AG08396 (cell line): ENCODE measurements at places on chromosomes 7 and 10.

DNA sequence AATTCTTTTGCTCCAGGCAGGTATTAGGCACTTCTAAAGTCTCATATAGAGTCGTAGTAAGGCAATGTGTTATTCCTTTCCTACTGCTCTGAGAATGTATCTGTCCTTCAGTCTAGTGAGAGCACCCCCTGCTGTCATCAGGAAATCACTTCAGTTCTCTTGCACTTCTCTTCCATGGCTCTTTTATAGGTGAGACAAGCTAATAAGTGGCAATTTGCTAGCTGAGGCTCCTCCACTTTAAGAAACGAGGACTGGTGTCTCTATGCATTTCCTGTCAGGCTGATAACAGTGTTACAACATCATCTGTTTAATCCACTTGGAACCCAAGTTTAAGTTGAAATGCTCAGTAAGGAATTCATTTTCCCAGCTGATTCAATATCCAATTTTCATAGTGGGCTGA is 350.6 kb downstream of the TFEC start:
- DNase-seq = peak; percentile 22

DNA sequence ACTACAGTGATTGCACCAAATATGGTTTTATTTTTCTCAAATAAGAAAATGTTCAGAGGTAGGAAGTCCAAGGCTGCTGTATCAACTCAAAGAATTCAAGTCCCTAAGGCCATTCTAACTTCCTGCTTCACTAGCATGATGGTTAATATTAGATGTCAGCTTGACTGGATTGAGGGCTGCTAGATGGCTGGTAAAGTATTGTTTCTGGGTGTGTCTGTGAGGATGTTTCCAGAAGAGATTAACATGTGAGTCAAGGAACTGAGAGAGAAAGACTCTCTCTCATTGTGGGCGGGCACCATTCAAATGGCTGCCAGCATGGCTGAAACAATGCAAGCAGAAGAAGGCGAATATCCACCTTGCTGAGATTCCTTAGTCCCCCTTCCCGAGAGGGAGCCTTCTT is 77.4 kb upstream of the NRBF2 start:
- DNase-seq = no peak

- no peak for DNase-seq
These were observed 86.8 kb downstream of the GPR158 start for GRCh38 chr10:25261558-25261957.

DNA sequence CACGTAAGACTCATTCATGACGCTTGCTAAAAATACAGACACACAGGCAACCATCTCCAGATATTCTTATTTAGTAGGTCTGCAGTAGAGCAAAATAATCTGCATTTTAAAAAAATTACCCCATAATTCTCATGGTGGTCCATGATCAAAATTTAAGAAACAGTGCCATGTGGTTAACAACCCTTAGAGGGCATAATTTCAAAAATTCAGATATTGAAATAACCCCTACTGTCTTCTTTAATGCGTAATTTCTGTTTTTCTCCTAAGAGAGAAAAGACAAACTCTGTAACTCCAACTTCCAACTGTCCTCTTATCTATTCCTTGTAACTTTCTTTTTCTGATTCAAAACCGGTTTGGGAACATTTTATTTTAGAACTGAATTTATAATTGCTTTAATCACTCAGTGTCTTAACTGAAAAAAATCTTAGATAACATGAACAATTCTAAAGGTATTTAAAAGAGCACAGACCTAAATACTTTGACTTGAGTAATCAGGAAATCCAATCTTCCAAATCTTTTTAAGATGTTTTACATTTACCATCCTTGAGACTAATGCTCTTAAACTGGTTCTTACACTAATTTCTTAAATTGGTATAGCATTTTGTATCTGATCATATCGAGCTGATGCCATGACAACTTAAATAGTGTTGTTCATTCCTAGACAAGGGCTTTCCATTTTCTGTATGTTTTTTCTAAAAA is 148.0 kb downstream of the GALNT11 start:
- DNase-seq = no peak
